Vagina (tissue), 2 donors: ENCODE measurements at places on chromosomes 4 and X. TPM values are rescaled to one million over a fixed set of nuclear protein-coding genes. Genes with fewer than 3 reads are reported as not detected.

DNA sequence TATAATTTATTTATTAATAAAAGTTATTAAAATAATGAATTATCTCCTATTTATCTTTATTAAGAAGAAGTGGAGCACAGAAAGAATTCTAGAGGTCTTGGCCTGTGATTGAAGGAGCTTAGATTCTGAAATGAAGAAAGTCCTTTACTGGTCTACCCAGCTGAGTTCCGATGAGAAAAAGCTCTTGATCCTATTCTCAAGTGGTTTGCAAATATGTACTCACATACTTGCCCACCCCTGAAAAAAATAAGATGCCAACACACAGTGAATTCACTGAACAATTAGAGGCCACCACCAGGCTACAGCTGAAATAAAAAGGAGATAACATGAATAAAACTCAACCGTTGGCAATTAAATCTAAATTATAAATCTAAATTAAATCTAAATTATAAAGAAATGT is 253.4 kb downstream of the MAPK10 start:
- no peak for DNase-seq

GRCh38 chr4:128232719-128233118 is 54.9 kb downstream of the PGRMC2 start:
- DNase-seq: no peak

DNA sequence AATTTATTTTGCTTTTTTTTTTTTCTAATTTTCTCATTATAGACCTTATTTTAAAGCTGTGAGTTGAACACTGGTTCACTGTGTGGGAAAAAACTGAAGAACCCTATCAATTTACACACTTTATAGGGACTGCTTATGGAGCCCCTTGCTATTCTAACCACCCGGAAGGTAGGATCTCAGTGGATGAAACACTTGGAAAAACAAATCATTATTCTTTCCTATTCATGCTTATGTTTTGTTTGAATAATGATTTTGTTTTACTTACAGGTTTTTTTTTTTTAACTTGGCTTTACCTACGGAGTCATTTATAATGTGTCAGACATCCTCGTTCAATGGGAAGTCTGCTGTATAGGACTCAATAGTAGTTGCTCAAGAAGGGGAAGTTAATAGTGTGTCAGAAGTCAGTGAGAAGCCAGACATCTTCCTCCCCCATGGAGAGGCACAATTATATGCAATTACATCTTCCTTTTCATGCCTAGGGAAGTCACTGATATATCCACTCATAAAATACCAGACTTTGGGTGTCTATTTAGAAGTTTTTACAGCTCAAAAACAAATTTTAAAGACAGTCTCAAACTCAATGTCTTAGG is 113.2 kb downstream of the ARSF start:
- no peak for DNase-seq

GRCh38 chrX:139015627-139016026 is 304.1 kb upstream of the FGF13 start:
- no peak for DNase-seq

- no peak for DNase-seq
Observed at GRCh38 chr4:14984448-14984847, 17.8 kb upstream of the CPEB2 start.

DNA sequence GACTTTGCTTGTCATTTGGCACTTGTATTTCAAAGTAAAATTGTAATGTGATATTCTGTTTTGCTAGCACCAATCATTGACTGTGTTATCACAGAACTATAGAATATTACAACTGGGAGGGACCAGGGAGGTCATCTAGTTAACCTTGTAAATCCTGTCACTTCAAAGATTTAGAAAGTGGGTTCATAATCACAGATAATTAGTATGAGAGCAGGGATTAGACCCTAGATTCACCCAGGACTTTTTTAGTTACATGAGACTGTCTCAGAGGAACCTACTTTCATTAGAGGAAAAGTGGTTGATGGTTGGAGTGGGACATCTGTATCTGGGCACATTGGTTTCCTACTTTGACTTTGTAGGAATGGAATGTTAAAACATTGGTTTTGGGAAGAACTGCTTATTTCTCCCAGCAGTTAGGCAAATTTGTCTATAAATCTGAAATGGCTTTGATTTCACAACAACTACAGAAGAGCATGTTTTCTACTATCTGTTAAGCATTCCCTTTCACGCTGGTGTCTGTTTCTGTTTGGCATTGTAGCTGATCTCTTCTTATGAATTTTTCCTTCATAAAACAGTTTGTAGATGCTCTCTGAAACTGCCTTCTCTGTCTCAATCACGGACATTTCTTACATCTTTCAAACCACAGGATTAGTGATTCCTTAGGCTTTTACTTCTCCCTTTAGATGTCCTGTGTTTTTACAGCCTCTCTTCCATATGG is 144.1 kb downstream of the DIPK2B start:
- no peak for DNase-seq

- DNase-seq: no peak
Observed at GRCh38 chr4:125181804-125182203, 133.0 kb upstream of the FAT4 start.

DNA sequence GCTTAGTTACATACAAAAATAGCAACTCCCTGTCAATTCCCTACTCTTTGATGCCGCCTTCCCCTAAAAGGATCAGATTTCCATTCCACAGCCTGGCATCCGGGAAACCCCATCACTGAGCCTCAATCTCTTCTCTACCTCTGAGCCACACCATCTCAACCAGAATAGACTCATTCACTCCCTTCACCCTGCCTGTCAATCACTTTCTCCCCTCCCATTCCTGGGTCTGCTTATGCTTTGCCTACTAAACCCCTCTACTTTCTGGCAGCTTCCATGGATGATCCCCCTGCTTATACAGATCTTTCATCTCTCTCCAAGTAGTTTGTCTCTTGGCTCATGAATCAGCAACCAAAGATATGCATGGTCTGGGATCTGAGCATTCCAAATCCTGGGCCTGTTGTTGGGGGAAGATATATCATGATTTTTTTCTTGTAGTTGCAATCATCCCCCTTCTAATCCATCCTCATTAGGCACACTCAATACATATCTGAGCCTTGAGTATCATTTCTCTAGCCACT is 2.6 kb downstream of the AMER1 start:
- DNase-seq: no peak

GRCh38 chr4:8506373-8507195 is 66.0 kb downstream of the TRMT44 start:
- DNase-seq: no peak

PCSK1N gene
- total RNA-seq: 15.0 TPM

PHOX2B gene
- total RNA-seq: 0.49 TPM

ADRA2C gene
- total RNA-seq: 17.2 TPM

AIFM1 gene
- 14.2 TPM for total RNA-seq

UGT8 gene
- total RNA-seq: 0.25 TPM

LGI2 gene
- 0.98 TPM for total RNA-seq

BMP15 gene
- not detected for total RNA-seq

BOD1L1 gene
- 37.8 TPM for total RNA-seq
